ENCODE measurements at places on chromosomes 3 and 15.

DNA sequence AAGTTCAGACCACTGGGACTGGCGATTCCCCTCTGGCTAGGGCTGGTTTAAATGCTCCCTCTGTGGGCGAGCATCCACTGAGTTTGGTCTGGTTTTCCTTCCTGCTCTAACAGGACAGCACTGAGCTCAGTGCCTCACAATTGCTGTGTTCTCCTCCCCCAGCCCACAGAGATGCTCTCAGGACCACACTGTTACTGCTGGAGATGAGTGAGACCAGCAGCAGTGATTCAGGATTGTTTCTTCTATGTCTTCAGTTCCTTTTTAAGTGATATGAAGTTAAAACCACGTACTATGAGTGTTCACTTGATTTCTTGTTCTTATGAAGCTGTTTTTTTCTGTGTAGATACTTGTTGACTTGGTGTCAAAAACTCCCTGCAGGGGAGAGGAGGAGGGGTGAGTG, 180.4 kb upstream of the COL8A1 start:
- no peak for DNase-seq

- DNase-seq = no peak
Measured at GRCh38 chr15:66095871-66096687, 157.5 kb downstream of the MEGF11 start.

DNA sequence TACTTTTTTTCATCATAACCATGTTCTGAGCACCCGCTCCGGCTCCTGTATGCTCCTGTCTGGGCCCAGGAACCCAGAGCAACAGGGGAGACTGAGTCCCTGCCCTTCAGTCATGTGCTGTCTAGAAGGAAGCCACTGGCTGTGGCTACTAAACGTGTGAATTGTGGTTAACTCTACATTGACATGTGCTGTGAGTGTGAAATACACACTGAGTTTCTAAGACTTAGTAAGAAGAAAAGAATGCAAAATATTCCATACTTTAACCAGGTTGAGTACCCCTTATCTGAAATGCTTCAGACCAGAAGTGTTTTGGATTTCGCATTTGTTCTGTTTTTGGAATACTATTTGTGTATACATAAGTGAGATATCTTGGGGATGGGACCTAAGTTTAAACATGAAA, 42.8 kb upstream of the CGNL1 start:
- no peak for DNase-seq

DNA sequence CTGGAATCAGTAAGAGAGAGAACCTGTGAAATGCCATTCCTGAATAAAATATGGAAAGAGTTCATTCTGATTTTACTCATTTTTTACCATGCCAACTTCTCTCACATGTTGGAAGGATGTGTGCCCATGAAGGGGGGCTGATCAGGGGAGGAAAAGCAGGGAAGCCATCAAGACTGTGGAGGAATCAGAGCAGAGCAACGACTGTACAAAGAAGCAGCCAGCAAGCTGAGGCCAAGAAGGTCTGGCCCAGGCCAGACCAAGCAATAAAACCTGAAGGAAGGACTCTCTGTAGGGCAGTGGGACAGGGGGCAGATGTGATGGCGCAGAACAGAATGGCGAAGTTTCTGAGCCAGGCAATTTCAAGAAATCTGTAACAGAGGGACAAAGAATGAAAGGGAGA, 24.0 kb upstream of the ARNT2 start:
- DNase-seq = no peak

- DNase-seq = no peak
Measured at GRCh38 chr15:60916032-60916678, 312.9 kb downstream of the RORA start.

GRCh38 chr3:138412821-138413551, 21.4 kb upstream of the ESYT3 start:
- DNase-seq = no peak

DNA sequence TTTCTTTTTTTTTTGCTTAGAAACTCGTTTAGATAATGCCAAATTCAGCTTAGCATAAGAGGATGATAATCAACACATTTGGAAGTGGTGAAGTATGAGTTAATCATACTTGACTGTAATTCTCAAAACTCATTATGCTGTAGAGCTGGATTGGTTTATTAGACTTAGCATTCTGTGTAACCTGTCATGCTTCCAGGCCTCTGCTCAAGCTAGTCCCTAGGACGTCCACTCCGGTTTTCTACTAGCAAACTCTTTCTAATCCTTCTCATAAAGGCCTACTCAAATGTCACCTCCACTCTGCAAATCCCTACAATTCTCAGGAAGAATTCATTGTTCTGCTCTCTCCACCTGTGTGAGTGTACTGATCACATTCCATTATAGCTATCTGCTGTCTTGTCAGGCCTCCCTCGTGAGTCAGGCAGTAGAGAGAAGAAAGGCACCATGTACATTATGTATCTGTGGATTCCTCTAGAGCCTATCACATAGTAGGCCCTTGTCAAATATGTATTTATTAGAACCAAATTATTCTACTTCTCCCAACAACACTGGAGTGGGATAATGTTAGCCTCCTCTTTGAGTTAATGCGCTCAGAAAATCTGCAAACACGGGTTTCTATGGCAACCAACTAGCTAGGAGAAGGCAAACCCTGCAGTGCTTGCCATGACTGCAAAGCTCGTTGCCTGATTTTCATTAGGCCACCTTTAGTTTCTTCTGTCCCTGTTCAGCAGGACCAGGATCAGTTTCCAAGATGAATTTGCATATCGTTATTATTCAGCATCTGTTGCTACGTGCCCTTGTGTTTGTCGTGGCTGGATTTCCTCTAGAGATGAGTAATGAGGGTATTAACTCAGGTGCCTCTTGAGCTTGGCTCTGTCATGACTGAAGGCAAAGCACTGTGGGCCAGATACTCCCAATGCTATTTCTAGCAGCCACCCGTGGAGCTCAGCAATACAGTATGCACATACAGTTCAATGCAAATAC, 30.7 kb downstream of the ATP13A5 start:
- DNase-seq = no peak
